Activated CD4-positive, alpha-beta memory T cell treated with anti-CD3 and anti-CD28 coated beads for 36 hours (primary cell): ENCODE measurements at places on chromosomes 3 and 15.

GRCh38 chr15:85403745-85404144 lies 23.3 kb downstream of the AKAP13 start:
- no peak for DNase-seq

- no peak for DNase-seq
These were observed 21.5 kb downstream of the SPRED1 start for GRCh38 chr15:38274135-38274534.

- DNase-seq: no peak
These were observed 51.0 kb downstream of the ANP32A start for GRCh38 chr15:68769702-68770101.

DNA sequence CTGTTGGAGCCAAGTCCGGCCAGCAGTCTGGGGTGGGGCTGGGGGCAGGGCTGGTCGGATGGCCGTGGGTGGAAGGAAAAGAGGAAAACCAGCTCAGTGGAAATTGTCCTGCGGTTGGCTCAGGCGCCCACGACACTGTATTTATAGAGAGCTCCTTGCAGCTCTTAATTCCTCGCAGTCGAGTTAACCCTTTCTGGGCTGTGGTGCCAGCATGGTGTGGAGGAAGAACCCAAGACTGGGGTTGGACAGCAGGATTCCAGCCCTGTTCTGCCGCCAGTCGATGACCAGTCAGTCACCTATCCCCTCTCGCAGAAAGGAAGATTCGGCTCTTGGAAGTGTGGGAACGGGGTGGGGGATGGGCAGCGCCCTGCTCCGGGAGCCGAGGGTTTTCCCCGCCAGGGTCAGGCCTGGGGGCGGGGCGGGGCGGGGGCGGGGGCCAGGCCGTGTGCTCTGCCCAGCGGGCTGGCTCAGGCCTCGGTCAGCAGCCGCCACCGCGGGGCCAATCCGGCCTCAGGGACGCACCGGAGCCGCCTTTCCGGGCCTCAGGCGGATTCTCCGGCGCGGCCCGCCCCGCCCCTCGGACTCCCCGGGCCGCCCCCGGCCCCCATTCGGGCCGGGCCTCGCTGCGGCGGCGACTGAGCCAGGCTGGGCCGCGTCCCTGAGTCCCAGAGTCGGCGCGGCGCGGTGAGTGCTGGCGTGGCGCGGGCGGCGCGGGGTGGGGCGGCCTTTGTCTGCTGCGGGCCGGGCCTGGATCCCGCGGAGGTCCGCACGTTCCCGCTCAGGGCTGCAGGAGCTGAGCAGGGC lies at the start of gene CD276:
CD276 (plus strand) TSS at position 607 of the 804 bp plus-strand sequence. CDS start 15,257 bp downstream, outside the sequence.
- peak; percentile 38 for DNase-seq

DNA sequence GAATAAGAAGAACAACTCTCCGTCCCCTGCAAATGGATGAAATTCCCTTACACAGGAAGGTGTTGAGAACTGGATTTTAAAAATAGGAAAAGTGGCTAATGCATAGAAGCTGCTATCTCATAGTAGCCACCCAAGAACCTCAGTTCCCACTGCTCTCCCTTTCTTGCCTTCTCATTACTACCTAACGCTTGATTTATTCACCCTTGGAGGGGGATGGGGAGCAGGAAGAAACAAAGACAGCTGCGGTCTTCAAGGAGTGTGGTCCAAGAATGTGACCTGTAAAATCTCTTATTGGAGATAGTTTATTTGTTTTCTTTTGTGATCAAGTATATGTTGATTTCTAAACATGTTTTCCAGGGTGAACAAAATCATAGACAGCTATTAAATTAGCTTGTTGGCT lies 274.1 kb upstream of the CTNNB1 start:
- no peak for DNase-seq

GRCh38 chr3:175082631-175083030 lies 223.5 kb downstream of the NAALADL2 start:
- DNase-seq: no peak
